CD4-positive, alpha-beta T cell treated with Interferon alpha-2 for 1 hour (primary cell): ENCODE measurements at places on chromosomes 2 and 18.
A peak's percentile ranks its signal among the peaks of the same experiment; 100 is the strongest.

DNA sequence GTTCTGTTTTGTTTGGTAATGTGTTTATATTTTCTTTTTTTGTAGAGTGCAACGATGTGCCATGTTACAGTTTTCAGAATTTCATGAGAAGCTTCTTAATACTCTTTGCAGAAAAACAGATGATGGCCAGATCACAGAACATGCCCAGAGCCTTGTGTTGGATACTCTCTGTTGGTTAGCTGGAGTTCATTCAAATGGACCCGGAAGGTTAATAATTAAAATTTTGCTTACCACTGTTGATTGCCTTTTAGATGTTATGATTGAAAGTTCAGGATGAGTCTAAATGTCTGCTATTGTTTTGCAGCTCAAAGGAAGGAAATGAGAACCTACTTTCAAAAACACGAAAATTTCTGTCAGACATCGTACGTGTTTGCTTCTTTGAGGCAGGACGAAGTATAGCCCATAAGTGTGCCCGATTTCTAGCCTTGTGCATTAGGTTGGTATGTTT, 85.2 kb downstream of the BIRC6 start:
- DNase-seq: no peak

DNA sequence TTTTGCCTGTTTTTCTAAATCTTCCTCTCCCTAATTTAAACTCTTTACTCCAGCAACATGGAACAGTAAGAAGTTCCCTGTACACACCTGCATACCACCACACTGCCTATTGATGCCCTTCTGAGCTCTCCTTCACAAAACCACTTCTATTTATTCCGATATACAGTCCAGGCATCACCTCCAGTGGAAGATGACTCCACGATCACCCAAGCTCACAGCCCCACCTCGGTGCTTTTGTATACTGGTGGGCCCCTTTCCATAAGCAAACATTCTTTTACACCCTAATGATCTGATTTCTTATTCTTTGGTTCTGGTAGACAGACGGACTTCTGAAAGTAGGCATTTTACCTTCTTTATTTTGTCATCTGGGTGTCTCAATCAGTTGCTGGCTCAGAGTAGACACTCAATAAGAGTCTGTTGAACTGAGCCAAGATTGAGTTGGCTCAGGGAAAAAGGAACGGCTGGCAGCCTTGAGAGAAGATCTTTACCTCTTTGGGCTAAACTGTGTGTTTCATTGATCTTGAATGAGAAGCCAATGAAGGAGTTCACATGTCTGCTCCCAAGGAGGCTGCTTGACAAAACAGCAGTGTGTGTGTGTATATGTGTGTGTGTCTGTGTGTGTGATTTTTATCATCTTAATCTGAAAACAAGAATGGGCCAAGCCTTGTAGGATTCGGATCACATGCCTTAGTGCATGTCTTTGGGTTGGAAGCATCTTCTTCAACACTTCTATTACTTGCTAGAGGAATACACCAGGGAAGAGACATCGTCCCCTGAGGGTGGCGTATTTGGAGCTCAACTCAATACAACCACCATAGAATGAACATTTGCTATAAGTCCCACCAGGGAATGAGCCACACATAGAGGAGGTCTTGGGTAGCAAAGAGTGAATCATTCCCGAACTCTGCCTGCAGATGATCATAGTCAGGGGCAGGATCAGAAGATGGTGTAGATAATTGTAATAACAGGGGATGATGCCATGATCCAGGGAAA, 341.8 kb downstream of the CYRIA start:
- no peak for DNase-seq

GRCh38 chr2:66929632-66930338, 467.3 kb upstream of the ETAA1 start:
- DNase-seq: no peak

GRCh38 chr2:230205034-230205433, 14.8 kb downstream of the SP110 start:
- DNase-seq: no peak

- peak; percentile 58 for DNase-seq
Observed at GRCh38 chr2:191152482-191153240, 1.9 kb upstream of the STAT4 start.

- DNase-seq: no peak
Observed at GRCh38 chr2:111236025-111236424, 115.3 kb downstream of the BCL2L11 start.

DNA sequence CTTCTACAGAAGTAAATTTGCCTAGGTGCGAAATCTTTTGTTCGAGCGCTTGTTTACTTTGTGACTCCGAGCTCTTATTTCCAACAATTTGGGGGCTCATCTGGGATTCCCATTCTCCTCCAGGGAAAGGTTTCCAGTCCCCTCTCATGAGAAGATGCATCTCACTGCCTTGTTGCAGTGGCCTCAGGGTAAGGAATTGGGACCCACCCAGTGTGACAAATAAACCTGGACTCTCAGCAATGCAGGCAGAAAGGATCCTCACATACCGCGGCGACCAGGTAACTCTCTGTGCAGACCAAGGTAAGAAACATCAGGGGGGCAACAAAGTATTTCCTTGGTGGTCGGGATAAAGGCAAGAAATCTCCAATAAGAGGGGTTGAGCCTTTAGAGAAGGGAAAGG, 1169.3 kb downstream of the DSC3 start:
- no peak for DNase-seq

DNA sequence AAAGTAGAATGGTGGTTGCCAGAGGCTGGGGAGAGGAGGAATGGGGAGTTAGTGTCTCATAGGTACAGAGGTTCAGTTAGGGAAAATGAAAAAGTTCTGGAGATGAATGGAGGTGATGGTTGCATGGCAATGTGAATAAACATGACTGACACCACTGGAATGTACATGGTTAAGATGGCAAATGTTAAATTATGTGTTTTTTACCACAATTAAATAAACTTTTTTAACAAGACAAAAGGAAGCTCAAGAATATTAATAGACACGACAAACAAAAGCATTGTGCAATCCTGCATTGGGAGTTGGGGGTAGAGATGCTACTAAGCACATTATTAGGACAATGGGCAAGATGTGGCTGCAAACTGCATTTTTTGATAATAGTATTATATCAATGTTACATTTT, 147.7 kb downstream of the TWIST2 start:
- no peak for DNase-seq

- no peak for DNase-seq
Observed at GRCh38 chr2:67845621-67846369, 217.0 kb downstream of the C1D start.

DNA sequence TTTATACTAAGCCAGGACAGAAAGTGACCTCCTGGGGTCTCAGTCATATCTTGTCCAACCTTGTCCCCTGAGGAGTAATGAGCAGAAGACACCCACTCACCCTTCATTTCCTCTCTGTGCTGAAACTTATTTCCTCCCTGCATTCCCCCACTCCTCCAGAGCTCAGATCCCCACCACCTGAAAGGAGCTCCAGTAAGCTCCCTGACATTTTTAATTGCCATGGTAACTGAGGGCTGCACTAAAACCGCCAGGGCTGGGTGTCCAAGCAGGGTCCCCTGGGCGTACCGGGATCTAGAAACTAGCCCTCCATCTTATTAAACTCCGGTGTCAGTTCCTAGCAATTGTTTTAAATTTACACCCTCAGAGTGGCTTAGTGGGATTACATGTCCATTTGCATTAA, 393.3 kb upstream of the HNRNPA3 start:
- DNase-seq: no peak

GRCh38 chr2:106299696-106300095, 105.6 kb upstream of the UXS1 start:
- no peak for DNase-seq

DNA sequence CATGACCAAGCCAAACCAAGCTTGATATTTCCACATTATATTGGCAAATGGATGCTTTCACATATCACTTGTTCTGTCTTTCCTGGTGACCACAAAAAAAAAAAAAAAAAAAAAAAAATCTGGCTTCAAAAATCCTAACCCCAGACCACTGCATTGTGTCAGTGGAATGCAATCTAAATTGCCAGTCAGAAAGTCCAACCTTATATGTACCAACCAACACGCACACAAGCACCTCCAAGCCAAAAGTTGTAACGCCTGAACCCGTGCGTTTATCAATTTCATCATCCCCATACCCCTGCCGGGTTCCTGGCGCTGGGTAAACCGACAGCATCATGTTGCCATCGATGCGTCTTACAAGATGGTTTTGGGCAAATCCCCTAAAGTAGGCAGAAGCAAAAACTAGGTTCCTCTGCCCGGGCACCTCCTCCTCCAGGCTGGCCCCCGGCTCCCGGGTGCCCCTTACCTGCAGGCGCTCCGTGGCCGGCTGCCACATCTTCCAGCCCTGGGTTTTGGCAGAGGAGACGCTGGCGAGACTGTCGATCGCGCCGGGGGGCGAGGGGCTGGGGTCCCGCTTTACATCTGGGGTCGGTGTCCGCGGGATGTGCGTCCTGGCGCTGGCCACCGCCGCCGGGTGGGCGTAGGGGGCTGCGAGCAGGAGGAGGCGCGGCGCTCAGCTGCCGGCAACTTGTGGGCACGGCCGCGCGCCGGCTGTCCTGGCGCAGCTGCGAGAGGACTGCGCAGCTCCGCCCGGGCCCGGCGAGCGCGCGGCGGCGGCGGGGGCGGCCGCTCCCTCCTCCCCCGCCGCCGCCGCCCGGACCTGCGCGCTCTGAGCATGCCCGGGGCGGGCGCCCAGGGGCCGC, at the start of gene PID1:
PID1 (minus strand) TSS at position 737 of the 860 bp plus-strand sequence; CDS start at position 493, 244 bp downstream.
- DNase-seq: no peak

DNA sequence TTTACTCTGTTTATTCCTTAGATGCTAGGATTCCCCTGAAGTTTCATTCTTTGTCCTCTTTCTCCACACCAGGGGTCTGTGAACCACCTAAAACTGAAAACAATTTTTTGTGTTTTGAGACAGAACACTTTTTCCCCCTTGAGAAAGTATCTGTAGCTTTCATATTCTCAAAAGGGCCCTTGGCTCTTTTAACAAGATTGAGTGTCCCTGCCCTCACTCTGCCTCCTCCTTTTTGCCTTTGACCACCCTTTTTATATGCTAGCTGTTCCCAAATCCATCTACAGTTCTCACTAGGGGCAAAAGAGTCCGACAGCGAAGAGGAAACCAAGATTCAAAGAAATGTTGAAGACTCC, 883 bp upstream of the EHBP1 start:
- no peak for DNase-seq

DNA sequence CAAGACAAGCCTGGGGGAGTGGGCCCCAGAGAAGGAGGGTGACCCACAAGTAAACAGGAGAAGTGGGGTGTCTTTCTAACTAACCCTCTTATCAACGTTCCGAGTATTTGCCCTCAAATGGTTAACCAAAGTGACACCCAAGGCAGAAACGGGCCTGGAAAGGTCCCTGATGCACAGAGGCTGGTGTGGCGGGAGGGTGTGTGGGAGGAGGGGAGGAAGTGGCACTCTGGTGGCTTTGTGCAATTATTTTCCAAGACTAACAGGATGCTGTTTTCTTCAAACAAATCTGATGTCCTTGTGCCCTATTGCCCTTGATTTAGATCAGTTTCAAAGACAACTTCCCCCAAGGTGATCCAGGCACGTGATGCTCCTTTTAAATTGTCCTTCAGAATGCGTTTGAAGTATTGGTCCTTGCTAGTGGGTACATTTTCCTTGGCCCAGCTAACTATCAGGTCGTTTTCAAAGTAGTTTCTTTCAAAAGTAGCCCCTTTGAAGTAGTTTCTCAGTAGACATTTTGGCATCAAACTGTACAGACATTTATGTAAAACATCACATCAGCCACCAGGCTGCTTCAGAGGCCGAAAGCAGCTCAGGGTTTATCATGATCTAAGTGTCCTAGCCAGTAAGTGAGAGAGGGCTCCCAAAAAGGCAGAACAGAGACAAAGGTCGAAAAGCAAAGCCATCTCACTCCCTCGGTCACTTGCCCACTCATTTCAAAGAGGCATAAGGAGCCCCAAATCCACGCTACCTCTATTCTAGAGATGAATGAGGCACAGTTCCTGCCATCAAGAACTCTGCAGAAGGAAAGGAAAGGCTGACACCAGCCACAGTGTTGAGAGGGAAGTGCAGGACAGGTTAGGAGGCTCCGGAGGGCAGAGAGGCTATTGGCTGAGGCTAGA, 371.1 kb upstream of the ID2 start:
- peak; percentile 54 for DNase-seq

DNA sequence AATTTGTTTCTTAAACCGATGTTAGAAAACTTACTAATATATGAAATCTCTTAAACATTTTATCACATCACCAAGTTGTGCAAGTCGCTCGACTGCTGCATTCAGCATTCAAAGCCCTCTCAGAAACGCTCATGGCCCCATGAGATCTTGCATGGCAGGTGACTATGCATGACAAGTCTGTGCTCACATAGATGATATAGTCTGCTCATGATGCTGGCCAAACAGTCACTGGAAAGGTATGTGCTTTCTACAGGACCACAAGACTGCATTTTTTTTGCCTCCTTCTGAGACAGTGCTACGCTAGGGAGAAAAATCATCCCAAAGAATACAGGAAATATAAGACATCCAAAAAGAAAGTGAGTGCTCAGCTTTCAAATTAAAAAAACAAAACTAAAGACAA, 98.3 kb upstream of the ZBTB14 start:
- no peak for DNase-seq

- no peak for DNase-seq
Observed at GRCh38 chr2:3314626-3315025, 63.0 kb downstream of the EIPR1 start.

DNA sequence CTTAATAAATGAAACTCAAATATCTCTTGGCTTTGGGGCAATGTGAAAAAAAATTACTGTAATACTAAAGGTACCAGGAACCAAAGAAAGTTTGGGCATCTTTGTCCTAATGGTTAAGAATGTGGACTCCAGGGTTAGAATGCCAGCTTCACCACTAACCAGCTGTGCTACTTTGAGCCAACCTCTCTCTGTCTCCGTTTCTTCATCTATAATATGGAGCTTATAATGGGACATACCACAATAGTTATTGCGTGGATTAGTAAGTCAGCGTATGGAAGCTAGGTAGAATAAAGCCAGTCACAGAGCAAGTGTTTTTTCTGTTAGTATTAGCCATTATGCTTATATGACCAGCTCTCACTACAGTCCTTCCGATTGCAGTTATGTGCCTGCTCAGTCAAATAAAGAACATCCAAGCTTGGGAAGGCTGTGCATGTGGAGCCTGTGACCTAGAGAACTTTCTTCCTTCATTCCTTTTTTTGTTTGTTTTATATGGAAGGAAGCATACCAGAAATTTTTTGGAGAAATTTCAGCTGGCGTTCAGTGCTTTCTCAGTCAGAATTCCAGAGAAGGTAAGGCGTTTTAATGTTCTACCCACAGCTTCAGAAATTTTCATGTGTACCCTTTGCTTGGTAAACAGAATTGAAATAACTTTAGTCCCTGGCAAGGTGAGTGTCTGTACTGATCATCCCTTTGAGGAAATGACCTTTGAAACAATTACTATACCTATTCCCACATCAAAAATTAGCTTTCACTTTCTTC, 114.0 kb upstream of the RND3 start:
- DNase-seq: no peak

DNA sequence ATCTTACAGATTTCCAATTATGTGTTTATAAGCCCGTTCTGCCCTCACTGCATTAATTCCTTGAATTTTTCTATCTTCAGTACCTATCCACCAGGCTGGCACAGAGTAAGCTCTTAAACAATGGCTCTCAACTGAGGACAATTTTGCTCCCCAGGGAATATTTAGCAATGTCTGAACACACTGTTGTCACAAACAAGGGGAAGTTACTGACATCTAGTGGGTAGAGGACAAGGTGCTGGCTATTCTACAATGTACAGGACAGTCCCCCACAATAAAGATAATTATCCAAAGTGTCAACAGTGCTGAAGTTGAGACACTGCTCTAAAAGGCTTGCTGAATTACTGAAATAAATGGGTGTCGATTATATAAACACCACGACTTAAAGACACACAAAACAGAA, 5.0 kb downstream of the NDUFS1 start:
- no peak for DNase-seq

- DNase-seq: no peak
Observed at GRCh38 chr2:197242719-197243118, 67.9 kb downstream of the ANKRD44 start.

- no peak for DNase-seq
Observed at GRCh38 chr2:84735389-84735788, 145.5 kb downstream of the TRABD2A start.
